ENCODE measurements at places on chromosomes 1 and 21.

GRCh38 chr21:15406791-15407190 lies 323.0 kb upstream of the USP25 start:
- no peak for DNase-seq

DNA sequence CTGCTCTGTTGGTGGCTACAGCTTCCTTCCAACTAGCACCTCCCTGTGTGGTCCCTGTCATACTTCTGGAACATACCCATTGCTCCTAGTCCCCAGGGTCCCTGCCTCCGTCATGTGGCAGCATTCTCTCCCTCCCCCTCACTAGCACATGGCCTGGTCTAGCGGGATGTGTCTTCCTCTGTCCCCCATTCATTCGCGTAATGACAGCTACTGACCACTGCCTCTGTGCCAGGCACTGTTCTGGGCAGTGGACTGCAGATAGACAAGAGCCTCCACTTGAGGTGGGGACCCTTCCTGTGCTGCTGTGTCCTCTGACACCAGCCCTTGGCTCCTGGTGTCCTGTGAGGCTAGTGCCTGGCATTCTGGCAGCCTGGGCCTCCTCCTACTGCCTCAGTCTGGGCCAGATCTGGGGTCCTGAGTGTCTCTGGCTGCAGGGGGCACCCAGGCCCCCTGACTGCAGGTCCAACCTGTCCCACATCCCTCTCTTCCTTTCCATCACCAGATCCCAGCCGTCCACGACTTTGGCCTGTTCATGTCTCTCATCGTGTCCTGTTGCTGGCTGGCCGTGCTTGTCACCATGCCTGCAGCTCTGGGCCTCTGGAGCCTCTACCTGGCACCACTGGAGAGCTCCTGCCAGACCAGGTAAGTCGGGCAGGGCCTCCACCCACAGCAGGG lies 38.1 kb downstream of the DISP3 start:
- DNase-seq: no peak

DNA sequence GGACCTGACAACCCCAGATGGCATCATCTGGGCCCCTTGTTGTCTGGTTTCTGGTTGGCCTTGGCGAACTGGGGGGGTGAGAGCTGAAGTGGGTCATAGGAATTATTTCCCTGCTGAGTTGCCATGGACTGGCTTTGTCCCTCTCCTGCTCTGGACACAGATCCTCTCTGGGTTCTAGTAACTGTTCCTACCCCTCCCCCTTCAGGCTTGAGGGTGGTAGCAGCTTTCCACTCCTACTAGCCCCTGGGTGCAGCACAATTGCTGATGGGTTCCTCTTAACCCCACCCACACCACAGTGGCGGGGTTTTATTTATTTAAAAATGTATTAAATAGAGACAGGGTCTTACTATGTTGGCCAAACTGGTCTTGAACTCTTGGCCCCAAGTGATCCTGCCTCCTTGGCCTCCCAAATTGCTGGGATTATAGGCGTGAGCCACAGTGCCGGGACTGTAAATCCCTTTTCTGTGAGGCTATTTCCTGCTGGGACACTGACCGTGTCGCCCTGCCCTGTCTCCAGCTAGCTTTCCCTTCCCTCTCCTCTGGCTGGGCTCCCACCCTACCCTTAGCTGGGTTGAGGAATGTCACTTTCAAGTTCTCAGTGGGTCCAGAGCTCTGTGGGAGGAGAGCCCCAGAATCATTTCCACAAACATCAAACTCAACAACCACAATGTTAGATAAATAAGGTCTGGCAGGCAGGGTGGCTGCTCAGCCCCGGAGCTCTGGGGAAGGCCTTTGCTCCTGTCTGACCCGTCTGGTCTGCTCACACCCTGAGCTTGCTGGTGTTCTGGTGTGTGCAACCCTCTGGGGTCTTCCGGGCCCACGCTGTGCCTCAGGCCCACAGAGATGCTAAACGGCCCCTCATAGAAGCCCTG lies 112.7 kb upstream of the WNT4 start:
- DNase-seq: no peak

DNA sequence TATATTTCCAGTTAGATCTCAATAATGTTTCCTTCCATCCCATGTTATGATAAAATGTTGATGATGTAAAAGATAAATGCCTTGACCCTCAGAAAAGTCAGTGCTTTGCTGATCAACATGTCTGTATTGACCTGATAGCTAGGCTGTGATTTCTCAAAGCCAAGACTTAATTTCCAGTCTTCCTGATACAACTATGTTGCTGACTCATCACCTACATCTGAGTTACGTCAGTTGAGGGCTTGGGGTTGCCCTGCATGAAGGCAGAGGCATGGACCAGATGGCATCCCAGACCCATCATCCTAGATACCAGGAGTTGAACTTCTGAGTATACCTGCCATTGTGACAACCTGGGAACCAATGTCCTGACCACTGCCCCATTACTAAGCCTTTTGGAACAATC lies 4.8 kb downstream of the LCE1D start:
- no peak for DNase-seq

DNA sequence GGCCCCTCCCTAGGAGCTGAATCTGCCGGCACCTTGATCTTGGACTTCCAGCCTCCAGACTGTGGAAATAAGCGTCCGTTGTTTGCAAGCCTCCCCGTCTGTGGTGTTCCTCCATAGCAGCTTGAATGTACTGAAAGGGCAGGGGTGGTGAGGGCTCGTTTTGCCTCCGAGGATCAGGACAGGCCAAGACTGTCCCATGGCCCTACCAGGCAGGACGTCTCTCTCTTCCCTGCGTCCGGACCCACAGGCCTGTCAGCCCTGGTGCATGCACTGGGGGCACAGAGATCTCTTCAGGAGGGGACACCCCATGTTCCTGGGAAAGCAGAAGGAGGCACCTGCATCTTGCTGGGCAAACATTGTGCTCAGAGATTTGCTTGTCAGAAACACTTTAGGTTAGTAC lies 156.3 kb upstream of the C1orf174 start:
- DNase-seq: no peak

DNA sequence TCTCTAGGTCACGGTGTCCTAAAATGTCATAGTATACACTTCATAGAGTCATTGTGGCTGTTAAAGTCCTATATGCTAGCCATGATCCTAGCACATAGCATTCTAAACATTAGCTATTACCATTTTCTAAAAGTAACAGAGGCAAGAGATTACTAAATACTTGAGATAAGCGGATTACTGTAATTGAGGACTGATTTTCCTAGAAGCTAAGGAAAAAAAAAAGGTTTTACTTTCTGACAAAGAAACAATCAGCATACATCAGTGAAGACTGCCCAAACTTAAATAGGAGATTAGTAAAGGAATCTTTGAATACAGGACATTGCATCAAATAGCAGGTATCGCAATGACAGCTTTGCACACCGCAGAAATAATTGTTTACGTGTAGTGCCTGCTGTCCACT lies 91.3 kb upstream of the HNRNPU start:
- no peak for DNase-seq

- DNase-seq: peak; percentile 92
Measured at GRCh38 chr1:100265931-100266740, at the start of gene RTCA. RTCA (plus strand) TSS chr1:100266216; CDS start chr1:100266376, 160 bp downstream.
